ENCODE measurements at places on chromosomes 16 and 17.

DNA sequence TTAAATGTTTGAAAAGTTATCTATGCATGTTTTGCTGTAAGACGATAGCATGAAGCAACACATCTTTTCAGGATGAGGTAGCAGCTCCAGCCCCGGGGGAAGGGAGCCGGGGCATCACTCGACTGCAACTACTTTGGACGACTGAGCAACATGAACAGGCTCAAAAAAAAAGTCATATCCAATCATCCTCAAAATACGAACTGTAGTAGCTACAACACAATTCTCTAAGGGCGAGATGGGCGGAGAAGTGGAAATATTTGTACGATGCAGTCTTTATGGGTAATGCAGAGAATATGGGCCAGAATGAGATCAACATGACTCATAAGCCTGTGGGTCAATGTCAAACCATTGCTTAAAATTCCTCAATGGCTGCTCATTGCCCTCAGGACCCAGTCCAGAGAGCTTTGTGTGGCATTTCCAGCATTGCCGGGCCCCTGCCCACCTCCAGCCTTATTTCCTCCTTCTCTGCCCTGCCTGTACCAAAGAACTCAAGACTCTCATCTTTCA, 17.7 kb upstream of the SMURF2 start:
- DNase-seq: no peak

- DNase-seq: no peak
Observed at GRCh38 chr17:12395733-12396354, 269.8 kb upstream of the MYOCD start.

DNA sequence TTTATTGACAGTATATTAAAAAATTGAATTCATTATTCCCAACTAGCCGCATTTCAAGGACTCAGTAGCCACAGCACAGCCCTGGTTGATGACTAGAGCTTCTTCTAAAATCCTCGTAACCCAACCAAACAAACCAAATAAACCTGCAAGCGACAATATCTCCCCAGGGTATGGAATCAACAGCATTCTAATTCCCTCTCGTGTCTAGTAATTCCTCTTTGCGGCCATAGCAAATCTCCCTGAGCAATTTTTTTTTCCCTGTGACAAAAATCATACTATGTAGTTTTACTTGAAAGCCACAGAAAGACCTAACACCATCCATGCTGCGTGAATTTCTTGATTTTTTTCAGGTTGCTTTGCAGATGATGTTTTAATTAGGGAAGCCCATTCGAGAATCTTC, 143.4 kb upstream of the MYOCD start:
- DNase-seq: no peak

GRCh38 chr17:7380855-7381683, at the start of gene TNK1:
TSS of gene TNK1 (plus strand) at chr17:7381089. CDS start at chr17:7382927, 1,838 bp downstream.
- DNase-seq: no peak

DNA sequence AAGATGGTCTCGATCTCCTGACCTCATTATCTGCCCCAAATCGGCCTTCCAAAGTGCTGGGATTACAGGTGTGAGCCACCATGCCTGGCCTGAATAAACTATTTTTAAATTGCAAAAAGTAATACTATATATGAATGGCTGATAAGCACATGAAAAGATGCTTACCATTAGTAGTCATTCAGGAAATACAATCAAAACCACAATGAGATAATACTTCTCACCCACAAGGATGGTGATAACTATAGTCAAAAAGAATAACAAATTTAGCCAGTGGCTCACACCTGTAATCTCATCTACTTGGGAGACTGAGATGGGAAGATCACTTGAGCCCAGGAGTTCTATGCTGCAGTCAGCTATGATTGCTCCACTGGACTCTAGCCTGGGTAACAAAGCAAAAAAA, 2.4 kb upstream of the TACO1 start:
- peak; percentile 54 for DNase-seq

DNA sequence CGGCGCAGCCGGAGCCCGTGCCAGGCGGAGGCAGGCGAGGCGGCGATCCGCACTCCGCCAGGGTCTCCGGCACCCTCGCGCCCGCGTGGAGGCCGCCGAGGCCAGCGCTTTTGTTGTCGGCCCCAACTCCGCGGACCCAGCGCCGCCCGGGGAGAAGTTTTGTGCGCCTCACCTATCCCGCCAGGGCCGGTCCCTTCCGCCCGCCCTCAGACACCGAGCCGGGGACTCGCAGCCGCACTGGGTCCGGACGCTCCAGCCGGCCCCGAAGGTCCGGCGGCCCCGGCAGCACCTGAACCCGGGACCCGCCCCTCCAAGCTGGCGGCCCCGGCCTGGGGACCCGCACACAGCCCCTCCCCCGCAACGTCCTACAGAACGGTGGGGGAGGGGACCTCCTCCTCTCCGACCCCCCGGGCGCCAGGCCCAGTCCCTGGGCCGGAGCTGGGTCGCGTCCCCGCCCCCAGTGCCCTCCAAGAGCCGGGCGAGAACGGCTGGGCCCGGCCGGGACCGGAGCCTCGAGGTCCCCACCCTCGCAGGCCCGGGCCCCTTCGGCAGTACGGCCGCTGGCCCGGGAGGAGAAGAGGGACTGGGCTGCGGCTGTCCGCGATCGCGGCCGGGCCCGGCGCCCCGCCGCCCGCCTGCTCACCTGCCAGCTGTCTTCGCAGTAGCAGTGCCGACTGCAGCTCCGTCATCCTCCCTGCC, 698 bp downstream of the UBE2G1 start:
- no peak for DNase-seq

GRCh38 chr16:11252482-11252931, 3.5 kb downstream of the SOCS1 start:
- no peak for DNase-seq

- DNase-seq: no peak
Observed at GRCh38 chr16:19304750-19305149, 19.2 kb downstream of the CLEC19A start.

- DNase-seq: no peak
Observed at GRCh38 chr17:50311112-50311460, 34.8 kb upstream of the XYLT2 start.

GRCh38 chr16:28289048-28289447, 3.3 kb upstream of the SBK1 start:
- no peak for DNase-seq

DNA sequence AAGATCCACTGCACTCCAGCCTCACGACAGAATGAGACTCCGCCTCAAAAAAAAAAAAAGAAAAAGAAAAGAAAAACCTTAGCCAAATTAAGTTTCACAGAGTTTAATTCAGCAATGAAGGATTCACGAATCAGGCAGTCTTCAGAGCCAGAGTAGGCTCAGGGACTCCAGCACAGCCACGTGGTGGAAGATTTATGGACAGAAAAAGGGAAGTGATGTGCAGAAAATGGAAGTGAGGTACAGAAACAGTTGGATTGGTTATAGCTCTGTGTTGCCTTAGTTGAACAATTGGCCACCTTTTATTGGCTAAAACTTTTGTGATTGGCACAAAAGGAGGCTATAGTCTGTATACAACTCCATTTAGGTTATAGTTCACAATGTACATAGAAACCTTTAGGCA, 256.6 kb downstream of the HS3ST3B1 start:
- no peak for DNase-seq

DNA sequence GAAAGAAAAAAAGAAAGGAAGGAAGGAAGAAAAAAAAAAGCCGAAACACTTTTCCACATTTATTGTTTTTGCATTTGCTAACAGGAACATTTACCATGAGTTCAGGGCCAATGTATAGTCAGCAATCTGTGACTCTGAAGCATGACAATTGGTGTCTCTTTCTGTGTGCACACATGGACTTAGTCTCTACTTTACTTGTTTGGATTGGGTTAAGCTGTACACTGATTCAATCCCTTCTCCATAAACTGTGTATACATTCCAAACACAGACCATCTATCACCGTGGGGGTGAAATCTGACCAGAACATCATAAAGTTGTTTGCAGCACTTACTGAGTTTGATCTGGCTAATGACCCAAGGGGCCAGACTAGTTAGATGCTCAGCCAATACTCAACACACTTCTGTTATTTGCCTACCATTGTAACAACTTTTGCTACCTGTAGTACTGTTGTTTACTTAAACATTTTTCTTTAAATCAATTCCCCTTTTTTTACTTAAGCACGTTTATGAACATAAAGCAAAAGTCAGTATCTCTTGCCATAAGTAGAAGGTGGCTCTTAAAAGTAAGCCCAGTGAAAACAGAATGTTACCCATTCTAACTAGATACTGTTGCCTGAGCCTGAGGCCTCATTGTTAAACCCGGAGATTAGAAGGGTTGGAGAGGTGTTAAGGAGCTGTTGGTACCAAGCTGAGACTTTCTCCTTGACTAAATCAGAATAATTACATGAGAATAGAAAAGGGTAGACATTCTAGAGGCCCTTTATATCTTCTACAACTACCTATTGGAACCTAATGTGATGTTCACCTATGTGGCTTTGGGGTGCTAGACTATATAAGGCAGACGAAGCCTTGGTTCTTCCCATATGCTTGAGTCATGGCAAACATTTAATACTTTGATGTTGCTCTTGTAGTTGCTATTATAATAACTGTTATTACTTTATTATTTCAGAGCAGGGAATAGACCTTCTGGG, 41.8 kb downstream of the SCNN1B start:
- DNase-seq: no peak

- no peak for DNase-seq
Observed at GRCh38 chr17:57142925-57143324, 57.9 kb downstream of the AKAP1 start.

- DNase-seq: no peak
Observed at GRCh38 chr16:56632156-56632847, at the start of gene MT1M. TSS of gene MT1M (plus strand) at chr16:56632659. CDS start at chr16:56632732, 73 bp downstream.

DNA sequence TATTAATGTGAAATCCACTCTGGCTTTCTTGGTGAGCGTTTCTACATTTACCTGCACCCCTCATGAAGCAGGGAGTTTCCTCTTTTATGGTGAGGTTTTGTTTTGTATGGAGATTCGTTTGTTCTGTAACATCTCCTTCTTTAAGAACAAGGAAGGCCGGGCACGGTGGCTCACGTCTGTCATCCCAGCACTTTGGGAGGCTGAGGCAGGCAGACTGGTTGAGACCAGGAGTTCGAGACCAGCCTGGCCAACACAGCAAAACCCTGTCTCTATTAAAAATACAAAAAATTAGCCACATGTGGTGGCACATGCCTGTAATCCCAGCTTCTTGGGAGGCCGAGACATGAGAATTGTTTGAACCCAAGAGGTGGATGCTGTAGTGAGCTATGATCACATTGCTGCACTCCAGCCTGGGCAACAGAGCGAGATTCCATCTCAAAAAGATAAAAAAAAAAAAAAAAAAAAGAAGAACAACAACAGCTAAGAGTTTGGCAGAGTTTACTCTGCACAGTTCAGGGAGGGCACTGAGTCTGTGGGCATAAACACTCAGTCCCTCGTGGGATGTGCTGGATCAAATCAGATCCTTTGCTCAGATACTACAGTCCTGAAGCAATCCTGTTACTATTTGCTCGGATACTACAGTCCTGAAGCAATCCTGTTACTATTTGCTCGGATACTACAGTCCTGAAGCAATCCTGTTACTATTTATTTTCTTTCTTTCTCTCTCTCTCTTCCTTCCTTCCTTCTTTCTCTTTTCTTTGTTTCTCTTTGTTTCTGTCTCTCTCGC, 28.9 kb downstream of the ADCY9 start:
- DNase-seq: no peak

DNA sequence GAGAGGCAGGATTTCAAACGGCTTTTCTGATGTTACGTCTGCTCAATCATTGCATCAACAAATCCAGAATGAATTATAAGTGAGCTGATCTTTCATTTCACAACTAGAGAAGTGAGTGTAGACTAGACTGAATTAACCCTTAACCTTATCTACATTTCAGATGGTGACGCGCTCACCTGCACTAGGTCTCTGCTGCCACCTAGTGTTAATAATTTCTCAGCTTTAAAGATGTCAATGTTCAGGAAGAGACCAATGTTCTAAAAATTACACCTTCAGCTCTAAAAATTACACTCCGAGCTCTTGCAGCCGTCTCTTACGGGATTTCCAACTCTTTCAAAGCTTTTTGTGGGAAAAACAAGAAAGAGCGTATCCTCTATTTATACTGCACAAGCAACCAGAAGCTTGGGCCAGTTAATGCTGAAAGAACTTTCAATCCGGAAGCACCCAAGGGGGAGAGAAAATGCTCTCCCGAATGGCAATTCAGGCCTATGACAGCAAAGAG, 88.2 kb upstream of the FA2H start:
- peak; percentile 50 for DNase-seq

DNA sequence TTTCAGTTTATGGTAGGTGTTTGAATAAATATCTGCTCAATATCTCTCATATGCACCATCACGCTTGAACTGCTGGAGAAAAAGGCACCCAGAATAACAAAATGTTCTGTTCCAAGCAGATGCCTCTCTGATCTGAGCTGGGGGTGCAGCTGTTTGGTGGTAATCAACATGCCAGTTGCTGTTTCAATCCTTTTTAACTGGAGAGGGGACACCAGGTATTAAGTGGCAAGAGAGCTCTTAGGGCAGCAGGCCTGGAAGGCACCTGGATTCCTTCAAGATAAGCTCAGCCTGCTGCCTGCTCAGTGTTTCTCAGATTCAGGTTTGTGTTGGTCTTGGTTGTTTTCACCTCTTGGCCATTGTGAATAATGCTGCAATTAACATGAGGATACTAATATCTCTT, 27.2 kb upstream of the VAT1L start:
- no peak for DNase-seq

DNA sequence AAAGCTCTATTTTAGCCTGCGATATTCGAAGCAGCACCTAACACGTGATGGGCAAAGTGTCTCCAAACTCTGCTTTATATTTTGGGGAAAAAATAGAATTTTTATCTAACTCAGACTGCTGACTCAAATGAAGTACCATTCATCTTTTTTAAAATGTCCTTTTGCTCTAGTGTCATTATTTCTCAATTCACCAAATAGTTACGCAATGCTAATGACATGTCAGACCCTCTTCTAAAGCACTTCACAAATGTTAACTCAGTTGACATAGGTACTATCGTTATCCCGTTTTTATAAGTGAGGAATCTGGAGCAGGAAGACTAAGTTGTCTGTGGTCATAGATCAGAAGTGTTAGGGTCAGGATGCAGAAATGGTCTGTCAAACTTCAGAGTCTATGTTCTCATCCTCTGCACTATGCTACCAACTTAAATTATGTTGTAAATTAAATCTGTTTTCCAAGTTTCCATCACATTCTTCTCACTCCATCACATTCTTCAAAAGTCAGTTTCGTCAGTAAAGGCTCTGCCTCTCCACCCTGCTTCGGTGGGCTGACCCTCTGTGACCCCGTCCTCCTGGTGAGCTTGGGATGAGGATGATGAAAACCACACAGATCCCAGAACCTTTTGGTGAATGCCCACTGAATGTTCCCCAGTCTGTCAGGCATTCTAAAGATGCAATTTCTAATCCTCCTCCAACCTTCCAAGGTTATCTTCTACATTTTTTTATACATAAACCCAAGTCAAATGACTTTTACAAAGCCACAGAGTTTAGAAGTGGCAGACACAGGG, 102.8 kb downstream of the ADAMTS18 start:
- no peak for DNase-seq

GRCh38 chr16:10617662-10618420, 37.4 kb upstream of the EMP2 start:
- DNase-seq: no peak

- DNase-seq: no peak
Observed at GRCh38 chr16:68772030-68772681, 35.1 kb downstream of the CDH1 start.

DNA sequence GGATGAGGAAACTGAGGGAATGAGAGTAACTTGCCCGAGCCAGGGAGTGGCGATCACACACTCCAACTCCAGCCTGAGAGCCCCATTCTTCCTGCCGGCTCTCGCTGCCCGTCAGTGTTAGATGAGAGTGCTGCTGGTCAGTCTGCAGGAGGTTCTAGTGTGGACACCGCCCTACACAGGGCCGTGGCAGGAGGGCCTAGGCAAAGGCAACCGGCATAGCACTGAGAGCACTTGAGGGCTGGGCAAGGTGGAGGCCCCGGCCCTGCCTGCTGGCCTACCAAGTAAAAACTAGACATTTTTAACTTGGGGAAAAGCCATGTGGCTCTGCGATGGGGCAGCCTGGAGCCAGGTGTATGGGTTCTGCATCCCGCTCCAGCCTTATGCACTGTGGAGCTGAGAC, 354.8 kb downstream of the SEC14L1 start:
- DNase-seq: no peak
